AML-193 (cell line): ENCODE measurements at places on chromosomes 3 and 15.

DNA sequence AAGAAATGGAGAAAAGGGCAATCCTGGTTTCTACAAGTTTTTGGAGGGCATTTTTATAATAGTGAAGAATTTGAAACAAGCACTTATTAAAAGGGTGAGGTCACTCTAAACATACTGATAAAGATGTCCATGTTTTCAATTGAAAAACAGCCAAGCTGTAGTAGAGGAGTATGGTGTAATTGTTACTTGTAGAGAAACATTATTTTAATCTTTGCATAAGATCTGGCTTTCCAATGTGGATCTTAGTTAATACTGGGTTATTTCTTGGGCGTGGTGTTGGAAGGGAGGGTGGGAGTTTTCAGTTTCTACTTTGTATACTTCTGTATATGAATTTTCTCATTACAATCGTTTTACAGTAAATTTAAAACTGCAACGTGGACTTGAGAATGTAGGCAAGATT lies 22.8 kb downstream of the MORF4L1 start:
- no peak for DNase-seq

- no peak for DNase-seq
Measured at GRCh38 chr3:172698631-172699030, 12.2 kb downstream of the NCEH1 start.

DNA sequence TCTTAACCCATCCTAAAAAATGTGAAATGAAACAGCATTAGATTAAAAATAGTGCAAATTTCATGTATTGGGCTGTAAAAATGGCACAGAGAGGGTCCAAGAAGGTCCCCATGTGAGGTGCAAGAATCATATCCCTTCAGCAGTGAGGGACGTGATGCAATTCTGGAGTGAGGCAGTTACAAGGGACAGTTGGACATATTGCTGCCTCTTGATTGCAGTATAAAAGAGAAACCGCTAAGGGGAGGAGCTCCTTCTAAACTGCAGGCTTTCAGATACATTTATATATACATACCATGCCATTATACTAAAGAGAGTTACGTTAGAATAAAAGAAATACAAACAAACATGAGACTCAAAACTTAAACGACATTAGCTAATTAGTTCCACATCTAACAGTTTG lies 304.2 kb upstream of the CTNNB1 start:
- DNase-seq, result no peak

GRCh38 chr3:73504239-73504638 lies 120.5 kb downstream of the PDZRN3 start:
- DNase-seq, result no peak

DNA sequence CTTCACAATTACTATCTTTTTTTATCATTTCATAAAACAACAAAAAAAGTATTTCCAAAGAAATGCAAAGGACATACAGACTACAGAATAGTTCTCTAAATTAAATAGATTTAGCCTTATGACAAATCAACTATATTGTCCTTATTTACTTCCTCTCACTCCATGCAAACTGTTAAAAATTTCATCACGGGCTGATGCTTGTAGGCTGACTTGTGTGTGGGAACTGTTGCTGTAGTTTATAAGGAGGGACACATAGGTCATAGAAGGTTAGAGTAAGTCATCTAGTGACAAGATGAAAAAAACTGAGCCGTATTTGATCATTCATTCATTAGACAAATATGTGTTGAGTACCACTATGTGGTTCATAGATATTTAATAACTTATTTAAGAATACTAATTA lies 232.5 kb upstream of the TBL1XR1 start:
- peak; percentile 29 for DNase-seq

DNA sequence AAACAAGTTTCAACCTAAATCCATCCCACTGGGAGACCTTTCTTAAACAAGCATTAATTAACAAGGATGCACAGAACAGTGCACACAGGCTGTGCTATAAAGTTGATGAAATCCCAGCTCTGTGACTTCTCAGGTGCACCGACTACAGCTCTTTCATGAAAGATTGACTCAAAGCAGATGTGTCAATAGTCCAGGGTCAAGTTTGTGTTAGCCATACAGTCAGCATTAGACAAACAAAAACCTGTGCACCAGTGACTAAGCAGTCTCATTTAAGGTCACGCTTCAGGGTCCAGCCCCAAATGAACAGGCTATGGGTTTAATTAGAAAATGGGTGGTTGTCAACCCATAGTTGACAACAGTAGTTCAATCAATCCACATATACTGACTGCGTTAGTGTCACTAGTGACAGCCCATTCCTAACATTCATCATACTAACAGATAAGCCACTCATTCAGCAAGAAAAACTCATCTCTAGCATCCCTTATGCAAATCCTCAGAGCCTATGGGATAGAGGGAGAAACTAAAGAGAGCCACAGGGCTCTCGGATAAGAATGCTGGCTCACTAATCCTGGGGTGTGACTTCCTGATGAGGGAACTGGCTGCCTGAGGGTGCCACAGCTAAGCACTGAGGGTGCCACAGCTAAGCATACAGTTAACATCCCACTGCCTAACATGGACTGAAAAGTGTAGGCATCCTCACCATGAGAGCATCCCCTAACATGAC lies 84.1 kb downstream of the WNT5A start:
- no peak for DNase-seq

GRCh38 chr3:56369914-56370313 lies 98.4 kb downstream of the ERC2 start:
- no peak for DNase-seq

DNA sequence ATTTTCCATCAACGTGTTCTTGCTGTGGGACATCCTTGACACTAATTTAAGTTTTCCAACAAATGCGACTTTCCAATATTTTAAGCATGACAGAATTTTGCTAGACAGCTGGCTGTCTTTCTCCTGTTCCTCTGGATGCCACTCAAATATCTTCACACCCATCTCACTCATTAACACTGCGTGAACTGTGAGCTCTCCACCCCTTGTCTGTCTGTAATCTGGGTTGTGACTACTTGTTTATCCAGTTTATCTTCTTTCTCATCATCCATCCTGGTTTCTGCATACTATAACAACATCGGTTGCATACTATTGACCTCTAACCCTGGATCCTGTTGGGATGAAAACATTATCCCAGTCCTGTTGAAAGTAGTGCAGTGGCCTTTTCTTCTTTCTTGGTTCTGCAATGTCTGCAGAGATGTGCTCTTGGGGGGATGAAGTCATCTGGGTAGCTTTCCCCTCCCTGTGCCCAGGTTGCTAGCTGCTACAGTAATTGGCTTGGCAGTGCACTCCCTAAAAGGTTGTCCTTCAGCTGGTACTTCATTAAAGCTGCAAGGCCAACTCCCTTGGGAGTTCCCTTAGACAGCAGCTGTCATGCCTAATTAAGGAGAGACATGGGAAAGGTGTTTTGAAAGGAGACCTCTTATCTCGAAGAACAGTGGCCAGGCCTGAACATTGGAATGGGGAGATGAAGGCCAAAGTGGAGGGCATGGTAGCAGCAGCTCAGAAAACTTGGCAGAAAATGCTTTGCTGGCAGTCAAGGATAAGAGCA lies 24.7 kb downstream of the KAT2B start:
- DNase-seq, result no peak

GRCh38 chr3:37642670-37643598 lies 218.7 kb upstream of the CTDSPL start:
- no peak for DNase-seq

DNA sequence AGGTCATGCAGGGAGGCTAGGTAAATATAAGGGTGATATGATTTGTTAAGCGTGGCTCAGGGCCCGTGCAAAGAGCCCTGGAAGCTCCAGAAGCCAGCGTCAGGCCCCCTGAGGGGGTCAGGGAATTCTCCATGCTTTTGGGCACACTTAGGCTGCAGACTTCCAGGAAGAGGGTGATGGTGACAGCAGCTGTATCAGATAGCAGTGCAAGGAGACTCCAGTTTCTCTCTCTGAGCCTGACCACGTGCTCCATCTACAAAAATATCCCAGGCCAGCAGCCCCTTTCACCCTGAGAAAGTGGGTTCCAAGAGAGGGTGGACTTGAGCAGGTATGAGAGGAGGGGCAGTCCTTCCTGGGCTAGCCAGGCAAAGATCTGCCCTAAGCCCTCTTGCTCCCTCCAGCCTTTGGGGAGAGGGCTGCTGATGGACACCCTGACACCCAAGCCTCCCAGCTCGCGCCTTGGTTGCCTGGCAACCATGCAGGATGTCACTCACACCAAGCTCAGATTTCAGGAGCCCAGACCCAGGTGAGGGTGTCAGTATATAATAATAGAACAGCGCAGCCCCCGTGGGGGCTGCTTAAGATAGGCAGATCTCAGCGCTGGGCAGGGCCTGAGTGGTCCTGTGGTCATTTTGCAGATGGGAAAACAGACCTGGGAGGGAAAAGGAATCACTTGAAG lies 35.8 kb downstream of the ATP2B2 start:
- no peak for DNase-seq

DNA sequence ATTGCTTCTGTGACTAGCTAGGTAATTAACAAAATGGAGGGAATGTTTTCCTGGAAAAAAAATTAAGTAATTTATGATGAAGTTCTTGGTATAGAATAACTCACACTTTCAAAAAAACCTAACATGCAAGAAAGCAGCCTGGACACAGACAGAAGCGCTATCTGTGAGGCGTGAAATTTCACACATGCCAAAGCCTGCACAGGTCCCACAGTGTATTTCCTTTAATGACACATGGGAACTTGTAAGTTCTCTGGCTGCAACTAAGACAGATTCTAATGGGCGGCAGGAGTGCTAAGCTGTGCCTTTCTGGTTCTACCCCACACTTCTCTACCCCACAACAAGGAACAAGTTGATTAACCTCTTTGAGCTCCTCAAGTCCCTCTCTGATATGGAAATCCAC lies 84.9 kb upstream of the NEO1 start:
- no peak for DNase-seq

DNA sequence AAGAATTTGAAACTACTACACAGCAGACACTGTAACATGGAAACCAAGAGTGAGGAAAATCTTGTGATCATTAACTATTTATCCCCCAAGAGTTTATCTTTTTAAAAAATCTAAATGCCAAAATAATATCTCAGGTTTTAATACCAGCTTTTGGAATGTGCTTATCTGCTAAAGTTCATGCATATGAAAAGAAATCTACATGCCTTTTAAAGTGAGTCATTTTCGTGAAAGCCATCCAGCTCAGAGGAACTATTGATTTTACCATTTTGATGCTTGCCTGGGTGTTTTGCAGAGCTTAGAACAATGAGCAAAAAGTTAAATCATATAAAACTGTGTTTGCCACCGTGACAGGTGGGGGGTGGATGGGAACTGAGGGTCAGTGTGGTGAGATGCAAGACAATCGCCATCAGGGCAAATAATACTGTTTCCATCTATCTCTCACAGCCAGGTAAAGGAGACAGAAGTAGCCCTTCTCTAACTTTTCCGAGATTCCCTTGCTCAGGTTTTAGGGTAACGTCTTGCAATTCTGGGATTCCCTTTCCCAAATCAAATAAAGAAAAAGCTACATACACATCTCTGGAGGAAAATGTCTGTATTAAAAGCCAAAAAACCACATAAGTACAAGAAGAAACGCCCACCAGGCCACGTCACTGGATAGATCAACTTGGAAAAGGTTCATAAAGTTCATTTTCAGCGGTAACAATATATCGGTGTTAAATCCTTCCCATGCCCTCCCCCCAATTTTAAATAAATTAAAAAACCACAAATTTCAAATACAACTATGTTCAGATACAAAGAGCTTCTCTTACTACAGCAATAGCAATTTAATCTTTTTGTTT lies 2.0 kb downstream of the TMEM158 start:
- no peak for DNase-seq

DNA sequence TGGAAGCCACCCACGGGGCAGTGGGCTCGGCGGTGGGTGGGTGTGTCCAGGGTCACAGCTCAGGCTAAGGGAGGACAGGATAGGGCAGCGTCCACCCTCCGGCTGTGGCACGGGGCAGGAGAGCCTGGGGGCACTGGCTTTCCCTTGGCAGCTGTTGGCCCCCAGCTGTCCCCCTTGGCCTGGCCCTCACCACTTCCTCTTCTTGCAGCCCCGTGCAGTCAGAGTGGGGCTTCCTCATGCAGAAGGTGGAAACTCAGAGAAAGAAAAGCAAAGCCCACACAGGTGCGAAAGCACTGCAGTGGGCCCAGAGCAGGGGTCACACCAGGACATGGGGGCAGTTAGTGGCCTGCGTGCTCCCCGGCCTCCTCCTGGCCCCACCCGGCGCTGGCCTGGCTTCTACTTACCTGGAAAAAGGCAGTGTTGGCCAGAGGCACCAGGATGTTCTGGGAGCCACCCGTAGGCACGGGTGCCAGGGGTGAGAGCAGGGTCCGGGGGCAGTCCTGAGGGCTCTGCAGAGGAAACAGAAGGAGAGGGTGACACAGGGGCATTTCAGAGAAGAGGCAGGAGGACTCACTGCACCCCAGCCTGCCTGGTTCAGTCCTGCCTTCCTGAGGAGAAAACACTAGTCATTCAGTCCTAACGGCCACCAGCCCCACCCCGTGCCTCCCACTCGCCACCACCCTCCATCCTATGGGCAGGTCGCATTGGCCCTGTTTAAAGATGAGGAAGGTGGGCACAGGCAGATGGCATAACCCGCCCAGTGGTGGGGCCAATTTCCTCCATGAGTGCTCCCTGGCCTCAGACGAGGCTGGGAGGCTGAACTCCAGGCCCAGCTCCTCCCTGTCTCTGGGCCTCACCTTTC lies 28.3 kb downstream of the PLXND1 start:
- peak; percentile 92 for DNase-seq

DNA sequence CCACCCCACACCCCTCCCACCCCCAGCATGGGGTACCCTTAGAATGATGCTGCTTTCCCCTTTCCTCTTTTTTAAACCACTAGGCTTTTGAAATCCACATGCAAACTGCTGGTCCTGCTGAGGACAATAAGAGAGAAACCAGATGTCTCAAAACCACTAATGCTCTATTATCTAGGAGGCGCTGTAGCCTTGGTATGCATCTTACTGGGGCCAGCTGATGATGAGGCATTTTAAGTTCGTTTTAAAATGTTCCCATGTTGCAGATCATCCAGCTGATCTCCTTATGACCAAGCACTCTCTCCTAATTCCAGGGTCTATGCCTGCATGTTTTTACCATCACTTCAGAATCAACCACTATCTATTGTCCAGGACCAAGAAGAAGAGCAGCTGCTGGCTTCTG lies 1.3 kb downstream of the NME9 start:
- peak; percentile 38 for DNase-seq

- DNase-seq, result no peak
Measured at GRCh38 chr15:67524235-67524634, 3.3 kb downstream of the C15orf61 start.
